ENCODE measurements at places on chromosomes 4 and X.

DNA sequence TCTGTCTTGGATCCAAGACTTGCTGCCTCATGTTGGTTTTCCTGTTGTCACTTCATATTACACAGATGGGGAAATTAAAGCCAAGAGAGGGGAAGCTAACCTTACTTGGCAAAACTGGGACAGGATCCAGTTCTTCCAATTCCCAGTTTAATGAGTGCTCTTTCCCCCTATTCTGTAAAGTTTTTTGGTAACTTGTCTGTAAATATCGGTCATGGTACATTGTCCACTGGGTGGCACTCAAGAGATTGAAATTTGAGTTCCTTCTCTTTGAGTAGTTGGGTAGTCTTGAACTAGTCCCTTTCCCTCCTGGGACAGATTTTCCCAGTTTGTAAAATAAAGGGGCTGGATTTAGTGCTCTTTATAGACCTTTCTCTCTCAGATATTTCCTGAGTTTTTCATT, 12.4 kb upstream of the EOLA2 start:
- DNase-seq = no peak

- no peak for DNase-seq
Measured at GRCh38 chr4:105430811-105431210, 43.1 kb downstream of the PPA2 start.

DNA sequence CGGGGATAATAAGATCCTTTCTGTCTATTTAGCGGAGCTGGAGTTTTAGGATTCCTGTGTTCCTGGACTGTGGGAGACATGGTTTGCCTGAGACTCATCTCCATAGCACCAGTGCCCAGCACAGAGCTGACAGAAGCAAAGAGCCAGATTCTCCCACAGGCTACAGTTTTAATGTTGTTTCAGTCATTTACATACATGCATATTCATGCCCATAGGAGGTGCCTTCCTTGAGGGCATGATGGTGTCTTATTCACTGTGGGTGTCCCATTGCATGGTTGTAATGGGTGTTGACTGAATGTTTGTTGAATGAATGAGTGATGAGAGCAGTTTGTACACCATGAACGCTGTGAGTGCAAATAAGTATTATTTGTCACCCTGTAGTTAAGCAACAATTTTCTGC, 260.6 kb downstream of the EVC2 start:
- DNase-seq = peak; percentile 11

- DNase-seq = no peak
Measured at GRCh38 chr4:24372881-24373280, 211.5 kb downstream of the DHX15 start.

GRCh38 chr4:175514174-175514573, 297.9 kb downstream of the GPM6A start:
- no peak for DNase-seq

DNA sequence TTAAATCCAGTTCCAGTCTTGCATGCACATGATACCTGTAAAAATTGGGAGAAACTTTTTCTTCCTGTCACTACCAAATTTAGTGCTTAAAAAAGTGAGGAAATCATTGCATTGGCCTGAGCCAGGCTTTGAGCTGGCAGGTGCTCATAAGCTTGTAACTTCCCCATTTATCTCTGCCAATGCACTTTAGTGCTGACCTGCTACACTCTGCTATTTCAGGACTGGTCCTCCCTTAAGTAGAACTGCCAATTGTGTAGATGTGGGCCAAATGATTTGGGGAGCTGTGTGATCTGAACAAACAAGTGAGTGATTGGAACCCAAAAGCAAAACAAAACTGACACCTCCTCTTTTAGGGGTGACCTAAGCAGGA, 51.8 kb downstream of the ZNF827 start:
- no peak for DNase-seq

DNA sequence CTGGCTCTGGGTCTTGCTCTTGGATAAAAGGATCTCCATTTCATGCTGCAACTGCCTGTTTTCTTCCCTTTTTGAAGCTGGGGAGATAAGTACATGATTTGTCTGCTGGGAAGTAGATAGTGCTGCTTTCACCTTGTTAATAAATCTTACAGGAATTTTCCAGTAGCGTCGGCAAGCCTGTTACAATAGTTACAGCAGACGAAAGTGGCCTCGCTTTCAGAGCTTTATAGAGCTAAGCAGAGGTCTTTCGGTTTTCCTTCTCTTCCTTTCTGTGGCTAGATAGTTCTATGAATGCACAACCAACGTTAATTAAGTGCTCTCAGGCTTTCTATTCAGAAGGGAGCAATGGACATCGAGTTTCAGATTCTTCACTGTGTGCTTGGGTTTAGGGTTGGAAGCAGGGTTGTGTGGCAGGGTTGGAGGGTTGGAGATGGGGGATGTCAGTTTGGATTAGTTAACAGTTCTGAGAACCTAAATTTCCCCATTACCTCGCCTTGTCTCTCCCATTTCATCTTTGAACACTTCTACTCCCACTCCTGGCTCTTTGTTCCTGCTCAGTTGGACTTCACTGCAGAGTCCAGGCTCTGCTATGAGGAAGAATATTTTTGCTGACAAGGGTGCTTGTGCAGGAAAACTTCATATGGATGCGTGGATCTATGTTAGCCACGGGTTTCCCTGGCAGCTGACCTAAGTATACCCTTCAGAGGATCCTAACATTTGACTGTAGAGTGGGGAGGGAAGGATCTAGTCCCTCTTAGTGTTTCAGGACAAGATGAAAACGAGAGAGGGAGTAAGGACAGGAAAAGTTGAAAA, 237.9 kb downstream of the ARHGAP10 start:
- no peak for DNase-seq

- no peak for DNase-seq
Measured at GRCh38 chrX:153608806-153609205, 9.9 kb upstream of the CCNQ start.

DNA sequence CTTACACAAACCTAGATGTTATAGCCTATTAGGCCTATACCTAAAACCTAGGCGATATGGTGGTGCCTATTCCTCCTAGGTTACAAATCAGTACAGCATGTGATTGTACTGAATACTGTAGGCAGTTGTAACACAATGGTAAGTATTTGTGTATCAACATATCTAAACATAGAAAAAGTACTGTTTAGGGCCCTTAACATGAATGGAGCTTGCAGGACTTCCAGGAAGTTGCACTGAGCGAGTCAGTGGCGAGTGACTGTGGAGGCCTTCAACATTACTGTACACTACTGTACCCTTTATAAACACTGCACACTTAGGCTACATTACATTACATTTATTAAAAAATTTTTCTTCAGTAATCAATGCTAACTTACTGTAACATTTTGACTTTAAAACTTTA, 37.8 kb downstream of the WWC2 start:
- no peak for DNase-seq

DNA sequence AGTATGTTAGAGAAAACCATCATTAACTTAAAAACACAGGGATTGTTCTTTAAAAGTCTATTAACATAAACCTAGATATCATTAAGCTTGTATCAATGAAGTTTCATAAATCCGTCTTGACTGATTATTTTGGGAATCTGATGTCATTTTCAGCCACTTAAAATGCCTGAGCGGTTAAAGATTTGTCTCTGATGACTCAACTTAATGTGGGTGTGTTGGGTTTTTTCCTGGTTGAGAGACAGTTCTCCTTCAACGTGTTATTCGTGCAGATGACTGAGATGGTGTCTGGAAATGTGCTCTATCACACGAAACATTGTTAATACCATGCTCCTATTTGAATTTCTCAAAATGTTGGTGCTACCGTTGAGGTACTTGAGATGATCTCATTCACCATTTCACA, 227.3 kb upstream of the TENM3 start:
- no peak for DNase-seq

DNA sequence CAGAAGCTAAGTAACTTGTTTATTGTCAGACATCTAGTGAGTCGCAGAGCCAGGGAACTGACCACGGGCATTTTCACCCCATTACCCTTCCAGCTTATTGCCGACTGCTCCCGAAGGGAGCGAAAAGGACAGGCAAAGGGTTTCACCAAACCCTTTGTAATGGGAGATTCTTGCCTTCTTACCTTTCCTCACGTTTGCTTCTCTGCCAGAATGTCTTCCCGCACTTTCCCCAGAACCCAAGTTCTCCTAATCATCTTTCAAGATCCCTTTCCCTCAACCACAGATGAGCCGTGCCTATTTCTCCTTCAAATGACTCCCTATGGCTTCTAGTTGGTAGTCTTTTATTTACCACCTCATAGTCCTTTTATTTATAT, 520 bp upstream of the SRP72 start:
- no peak for DNase-seq

DNA sequence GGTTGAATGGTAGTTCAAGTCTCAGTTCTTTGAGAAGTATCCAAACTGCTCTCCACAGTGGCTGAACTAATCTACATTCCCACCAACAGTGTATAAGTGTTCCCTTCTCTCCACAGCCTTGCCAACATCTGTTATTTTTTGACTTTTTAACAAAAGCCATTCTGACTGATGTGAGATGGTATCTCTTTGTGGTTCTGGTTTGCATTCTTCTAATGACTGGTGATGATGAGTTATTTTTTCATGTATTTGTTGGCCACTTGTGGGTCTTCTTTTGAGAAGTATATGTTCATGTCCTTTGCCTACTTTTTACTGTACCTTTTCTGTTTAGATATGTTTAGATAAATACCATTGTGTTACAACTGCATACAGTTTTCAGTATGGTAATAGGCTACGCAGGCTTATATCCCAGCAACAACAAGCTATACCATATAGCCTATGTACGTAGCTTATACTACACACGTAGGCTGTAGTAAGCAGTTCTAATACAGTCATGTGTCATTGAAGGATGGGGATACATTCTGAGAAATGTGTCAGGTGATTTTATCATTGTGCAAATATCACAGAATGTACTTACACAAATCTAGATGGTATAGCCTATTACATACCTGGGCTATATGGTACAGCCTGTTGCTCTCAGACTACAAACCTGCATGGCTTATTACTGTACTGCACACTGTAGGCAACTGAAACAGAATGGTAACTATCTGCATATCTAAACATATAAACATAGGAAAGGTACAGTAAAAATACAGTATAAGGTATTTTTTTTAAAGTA, 28.1 kb downstream of the KLHL8 start:
- no peak for DNase-seq

DNA sequence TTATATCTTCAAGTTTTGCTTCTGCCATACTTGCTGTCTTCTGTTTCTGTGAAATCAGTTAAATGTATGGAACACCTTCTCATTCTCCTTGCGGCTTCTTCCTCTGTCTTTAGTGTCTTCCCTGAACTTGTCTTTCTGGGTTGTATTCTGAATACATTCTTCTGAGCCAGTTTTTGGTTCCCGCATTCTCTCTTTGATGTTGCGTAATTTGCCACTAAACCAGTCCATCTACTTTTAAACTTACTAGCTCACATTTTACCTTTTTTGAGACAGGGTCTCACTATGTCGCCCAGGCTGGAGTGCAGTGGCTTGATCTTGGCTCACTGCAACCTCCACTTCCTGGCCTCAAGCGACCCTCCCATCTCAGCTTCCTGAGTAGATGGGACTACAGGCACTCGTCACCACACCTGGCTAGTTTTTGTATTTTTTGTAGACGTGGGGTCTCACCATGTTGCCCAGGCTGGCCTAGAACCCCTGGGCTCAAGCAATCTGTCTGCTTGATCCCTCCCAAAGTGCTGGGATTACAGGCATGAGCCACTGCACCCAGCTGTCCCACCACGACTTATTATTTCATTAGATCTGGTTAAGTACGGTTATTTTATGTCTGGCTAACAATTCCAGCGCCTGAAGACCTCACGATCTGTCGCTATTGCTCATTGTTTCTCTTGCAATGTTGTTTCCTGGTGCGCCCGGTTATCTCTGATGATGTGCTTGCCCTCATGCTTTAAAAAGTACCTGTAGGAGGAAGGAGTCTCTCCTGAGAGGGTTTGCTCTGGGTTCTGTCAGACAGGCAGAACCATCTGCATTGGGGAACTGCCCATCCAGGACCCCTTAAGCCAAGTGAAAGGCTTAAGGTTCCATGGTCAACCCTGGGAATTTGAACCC, 9.8 kb upstream of the FAM3A start:
- DNase-seq = no peak

GRCh38 chr4:182141061-182141460, 102.1 kb upstream of the TENM3 start:
- peak; percentile 73 for DNase-seq

GRCh38 chr4:1863297-1864033, 7.5 kb upstream of the LETM1 start:
- DNase-seq = no peak

- peak; percentile 93 for DNase-seq
Measured at GRCh38 chr4:156971676-156972378, at the start of gene PDGFC. TSS of gene PDGFC (minus strand) at chr4:156971799. CDS start at chr4:156970903, 896 bp downstream.

- DNase-seq = no peak
Measured at GRCh38 chrX:143661286-143661685, 25.4 kb upstream of the SLITRK4 start.

DNA sequence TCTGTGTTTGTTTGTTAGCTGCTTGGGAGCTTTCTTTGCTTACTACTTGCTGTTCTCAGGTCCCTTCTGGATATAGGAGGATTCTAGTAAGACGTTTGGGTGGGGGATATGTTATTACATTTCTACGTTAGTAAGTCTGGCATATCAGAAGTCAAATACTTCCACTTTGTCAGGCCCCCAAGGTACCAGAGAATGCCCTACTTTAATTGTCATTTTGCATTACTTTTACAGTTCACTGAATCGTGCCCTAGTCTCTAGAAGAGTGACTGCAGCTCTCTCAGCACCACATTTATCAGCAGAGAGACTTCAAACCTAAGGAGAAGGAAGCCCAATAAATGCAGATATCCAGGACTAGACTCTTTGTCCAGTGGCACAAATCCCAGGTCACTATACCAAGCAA, 54.4 kb downstream of the PCDH19 start:
- DNase-seq = no peak

DNA sequence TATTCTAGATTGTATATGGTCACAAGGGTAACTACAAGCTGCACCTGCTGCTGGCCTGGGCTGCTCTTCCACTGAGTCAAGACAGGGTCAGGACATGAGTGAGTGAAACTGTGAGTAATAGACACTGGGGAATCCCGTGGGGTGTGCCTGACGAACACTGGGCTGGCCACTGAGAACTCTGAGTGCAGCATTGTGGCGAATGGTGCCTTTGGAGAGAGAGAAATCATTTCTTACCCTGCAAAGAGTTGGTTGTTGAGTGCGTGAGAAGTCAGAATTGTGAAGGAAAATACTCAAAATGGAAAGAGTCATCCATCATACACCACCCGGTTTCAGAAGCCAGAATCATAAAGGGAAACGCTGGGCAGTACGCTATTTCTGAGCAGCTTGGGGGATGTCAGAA, 43.1 kb upstream of the LSM6 start:
- DNase-seq = no peak

DNA sequence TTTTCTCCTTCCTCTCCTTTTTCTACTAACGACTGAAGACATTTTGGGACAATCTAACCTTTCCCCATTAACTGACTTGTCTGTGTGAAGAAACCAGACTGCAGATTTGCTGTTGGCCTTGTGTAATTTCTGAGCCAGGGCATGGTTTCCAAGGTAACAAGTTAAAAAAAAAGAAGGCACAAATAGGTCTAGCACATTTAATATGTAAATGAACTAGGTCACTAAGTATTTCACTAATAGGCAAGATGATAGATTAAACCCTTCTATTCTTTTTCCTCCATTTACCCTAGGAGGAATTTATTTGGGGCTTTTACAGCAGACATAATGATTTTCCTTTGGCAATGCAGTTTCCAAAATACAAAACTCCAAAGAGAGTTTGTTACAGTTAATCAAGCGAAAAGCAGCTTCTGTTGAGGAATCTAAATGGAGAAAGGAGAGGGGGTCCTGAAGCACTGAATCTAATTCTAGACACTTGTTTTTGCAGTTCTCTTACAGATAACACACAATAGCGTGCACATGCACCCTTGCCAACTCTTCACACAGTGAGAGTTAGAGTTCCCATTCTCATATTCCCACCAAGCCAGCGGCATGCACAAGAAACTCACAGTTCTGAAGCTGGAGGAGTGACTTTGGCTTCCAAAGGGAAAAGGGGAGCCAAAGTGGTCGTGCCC, 72.0 kb downstream of the TSPAN5 start:
- DNase-seq = no peak

Data from endodermal cell (in vitro differentiated cells).